ENCODE measurements at places on chromosomes 13 and 19. TPM values are rescaled to one million over a fixed set of nuclear protein-coding genes. Genes with fewer than 3 reads are reported as not detected.

DNA sequence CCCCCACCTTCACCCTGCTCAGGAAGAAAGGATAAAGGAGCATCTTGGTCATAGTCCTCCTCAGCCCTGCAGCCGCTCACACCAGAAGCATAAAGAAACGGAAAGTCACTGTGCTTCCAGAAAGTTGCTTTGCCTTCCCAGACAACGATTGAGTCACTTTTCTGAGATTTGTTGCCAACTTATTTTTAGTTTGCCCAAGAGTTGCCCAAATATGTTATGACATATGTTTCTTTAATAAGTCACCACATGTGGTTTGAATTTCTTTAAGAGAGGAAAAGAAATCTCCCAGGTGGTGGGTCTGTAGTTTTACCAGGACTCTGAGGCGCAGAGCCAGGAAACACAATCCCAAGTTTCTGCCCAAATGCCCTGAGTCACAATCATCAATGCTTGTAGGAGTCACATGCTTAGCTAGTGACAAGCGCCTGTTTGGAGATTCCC lies 63.4 kb upstream of the LRCH1 start:
- DNase-seq = peak; percentile 9

GRCh38 chr13:34179481-34179880 lies 361.5 kb downstream of the RFC3 start:
- no peak for DNase-seq

- DNase-seq = peak; percentile 19
Observed at GRCh38 chr19:57888107-57888559, 704 bp downstream of the ZNF814 start.

- no peak for DNase-seq
Observed at GRCh38 chr13:107788464-107789165, 426.7 kb downstream of the LIG4 start.

DNA sequence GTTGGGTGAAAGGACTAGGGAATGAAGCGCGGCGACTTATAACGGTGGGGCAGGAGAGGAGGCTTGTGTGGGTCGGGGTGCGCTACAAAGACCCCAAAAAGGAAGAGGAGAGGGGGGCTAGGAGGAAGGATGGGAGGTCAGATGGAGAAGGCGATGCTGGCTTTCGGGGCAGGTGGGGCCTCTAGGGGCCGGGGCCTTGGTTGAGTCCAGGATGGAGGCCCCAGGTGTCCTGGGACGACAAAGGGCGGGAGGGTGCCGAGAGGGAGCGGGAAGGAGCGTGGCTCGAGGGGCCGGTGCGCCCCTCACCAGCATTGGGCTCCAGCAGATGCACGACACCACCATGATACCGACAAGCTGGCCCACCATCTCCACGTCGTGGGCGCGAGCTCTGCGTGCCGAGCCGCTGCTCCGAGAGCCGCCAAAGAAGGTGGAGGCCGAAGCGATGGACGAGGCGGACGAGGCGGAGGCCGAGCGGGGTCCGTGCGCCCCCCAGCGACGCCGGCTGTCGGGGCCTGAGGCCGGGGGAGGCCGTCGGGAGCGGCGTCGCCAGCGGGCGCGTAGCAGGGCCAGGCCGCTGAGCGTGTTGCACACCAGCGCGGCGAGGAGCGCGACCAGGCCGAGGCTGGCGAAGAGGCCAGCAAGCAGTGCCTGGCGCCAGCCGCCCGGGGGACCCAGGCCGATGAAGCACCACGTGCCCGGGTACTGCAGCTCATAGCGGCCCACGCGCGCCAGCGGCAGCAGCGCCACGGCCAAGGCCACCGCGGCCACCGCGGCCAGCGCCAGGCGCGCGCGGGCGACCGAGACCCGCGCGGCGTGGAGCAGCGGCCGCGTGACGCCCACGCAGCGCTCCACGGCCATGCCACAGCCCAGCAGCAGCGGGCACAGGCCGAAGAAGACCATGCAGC lies 1.8 kb downstream of the PTGER1 start:
- no peak for DNase-seq

DNA sequence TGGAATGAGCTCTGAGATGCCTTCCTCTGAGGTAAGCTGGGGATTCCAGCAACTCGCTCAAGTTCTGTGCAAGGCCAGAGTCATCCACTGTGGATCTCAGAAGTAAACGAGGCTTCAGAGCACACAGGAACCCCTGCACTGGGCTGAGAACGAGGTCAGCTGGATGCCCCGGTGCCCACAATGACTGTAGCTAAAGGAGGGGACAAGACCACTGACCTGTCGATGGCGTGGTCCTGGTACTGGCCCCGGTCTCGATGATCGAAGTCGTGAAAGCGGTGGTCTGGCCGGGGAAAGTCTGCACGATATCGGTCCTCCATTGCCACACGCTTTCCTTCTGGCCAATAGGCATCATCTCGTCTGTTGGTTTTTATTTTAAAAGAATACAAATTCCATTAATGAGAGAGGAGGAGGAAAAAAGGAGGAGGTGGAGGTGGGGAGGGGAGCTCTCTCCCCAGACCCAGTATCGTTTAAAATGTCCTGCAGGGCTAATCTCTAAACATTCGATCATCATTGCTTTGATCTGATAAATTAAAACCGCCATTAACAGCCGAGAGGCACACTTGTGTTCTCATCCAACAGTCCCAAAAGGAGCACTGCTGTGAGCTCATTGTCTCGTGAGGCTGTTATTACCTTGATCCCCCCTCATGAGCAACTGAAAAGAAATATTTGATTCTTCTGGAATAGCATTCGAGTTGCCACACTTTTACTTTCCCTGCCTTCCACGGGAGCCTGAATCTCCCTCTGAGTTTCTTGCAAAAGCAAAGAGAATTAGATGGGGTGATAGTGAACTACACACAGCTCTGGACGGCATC lies 25.0 kb upstream of the TINCR start:
- no peak for DNase-seq

- no peak for DNase-seq
Observed at GRCh38 chr13:75384879-75385707, 96.9 kb downstream of the TBC1D4 start.

DNA sequence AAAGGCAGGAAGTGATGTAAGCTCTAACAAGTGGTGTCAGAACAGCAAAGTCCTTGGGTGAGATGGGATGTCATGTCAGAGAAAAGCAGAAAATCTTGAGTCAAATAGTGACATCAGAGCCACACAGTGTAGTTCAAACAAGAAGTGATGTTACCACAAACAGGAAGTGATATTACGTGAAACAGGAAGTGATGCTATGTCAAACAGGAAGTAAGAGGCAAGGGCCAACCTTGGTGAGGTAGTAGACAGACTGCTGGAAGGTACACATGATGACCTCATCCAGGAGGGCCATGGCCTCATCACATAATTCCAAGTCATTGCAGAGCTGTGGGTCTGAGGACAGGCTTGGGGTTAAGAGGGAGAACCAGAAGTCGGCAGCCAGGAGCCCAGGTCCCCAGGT lies 7.0 kb upstream of the MAMSTR start:
- no peak for DNase-seq

GRCh38 chr19:41993612-41994483 lies at the start of gene ATP1A3:
Gene ATP1A3, minus strand, starts transcription at chr19:41994230. Its CDS starts 154 bp downstream, at chr19:41994076.
- DNase-seq = no peak

- no peak for DNase-seq
Observed at GRCh38 chr13:26541678-26542568, 15.6 kb upstream of the WASF3 start.

GRCh38 chr19:17296273-17296672 lies 7.0 kb downstream of the ABHD8 start:
- peak; percentile 65 for DNase-seq

DNA sequence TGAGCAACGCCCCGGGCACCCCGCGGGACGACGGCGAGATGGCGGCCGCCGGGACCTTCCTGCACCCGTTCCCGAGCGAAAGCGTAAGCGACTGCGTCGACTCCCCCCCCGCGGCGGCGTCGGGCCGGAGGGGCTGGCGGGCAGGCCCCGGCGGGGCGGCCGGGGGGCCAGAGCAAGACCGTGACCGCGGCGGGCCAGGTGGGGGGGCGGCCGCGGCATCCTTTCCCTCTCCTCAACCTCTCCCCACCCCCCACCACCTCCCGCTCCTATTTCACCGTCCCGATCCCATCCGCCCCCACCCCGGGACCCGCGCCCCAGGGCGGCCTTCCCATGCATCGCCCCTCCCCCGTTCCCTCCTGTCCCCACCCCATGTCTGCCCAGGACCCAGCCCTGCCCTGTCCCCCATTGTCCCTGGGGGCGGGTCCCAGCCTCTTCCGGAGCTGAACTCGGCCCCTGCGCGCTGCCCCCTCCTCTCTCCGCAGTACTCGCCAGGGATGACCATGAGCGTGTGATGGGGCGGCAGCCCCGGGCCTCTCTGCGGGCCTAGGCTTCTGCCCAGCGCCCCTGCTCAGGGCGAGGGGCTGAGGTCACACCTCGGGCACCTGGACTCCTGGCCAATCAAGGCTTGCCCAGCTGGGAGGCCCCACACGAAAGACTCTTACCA lies 4.1 kb downstream of the ISYNA1 start:
- DNase-seq = no peak

DNA sequence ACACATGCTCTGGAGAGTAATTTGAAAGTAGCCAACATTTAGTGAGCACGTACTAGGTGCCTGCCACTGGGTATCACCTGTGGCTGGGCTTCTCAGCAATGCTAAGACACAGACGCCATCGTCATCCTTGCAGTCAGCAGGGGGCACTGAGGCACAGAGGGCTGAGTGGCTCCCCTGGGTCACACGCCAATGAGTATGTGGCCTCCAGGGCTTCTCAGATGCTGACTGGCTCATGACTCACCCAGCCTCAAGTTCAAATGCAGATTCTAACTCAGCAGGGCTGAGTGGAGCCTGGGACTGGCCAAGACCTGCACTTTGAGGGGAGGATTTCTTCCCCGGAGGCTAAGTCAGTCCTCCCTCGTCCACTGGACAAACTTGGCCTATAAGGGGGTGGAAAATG lies 115.1 kb upstream of the CACNA1A start:
- peak; percentile 96 for DNase-seq

DNA sequence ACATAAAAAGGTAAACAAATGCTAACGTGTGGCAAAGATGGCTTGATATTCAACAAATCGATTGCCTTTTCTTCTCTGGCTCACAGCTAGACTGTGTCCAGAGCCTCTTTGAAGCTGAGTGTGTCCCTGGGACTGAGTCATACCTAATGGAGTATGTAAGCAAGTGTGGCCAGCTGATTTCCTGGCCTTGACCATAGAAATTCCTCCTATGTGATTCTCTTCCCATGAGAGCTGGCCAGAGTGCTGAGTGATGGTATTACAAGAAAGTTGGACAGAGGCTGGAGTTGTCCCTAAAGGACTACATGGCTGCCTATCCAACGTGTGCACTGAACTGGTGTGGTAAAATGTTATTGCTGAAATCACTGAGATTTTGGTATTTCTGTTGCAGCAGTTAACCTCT lies 320.1 kb upstream of the SLC10A2 start:
- peak; percentile 89 for DNase-seq

DNA sequence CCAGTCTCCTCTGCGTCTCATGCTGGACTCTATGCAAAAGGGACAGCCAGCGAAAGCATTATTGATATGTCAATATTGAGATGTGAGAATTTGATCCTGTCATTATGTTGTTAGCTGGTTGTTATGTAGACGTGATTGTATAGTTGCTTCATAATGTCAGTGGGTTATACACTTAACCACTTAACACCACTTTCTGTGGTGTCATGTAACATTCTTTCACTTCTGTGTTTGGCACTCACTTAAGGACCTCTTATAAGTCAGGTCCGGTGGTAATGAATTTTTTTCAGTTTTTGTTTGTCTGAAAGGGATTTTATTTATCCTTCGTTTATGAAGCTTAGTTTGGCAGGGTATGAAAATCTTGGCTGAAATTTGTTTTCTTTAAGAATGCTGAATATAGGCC lies 7.1 kb upstream of the SIGLEC7 start:
- no peak for DNase-seq

- DNase-seq = no peak
Observed at GRCh38 chr19:50796128-50796633, 6.0 kb downstream of the ACP4 start.

GRCh38 chr19:56423985-56424353 lies 19.8 kb downstream of the ZNF583 start:
- no peak for DNase-seq

GRCh38 chr13:40622761-40623160 lies 43.7 kb downstream of the FOXO1 start:
- no peak for DNase-seq

GRCh38 chr19:1685046-1685445 lies 32.6 kb upstream of the TCF3 start:
- no peak for DNase-seq

- DNase-seq = no peak
Observed at GRCh38 chr19:54335164-54335563, 3.8 kb downstream of the LILRA4 start.

DNA sequence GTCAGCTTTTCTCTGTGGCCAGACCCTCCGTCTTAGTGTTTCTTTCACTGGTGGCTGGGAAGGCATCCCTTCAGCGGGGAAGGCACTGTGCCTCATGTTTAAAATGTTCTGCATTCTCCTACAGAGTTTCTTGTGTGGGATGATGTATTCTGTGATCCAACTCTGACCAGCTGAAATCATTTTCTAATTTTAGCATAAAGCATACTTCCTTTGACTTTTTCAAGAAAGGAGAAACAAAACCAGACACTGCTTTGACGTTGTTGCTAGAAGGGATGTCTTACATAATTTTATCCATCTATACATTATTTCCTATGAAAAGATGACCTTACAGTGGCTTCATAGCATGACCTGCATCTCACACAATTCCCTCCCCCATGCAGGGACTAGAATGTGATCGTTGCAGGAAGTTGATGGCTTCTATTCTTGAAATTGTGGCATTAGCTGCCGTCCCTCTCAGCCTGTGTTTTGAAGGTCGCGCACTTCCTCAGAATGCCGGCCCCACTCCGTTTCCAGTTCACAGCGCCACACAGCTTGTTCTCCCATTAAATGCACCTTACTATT lies 38.6 kb upstream of the TEX29 start:
- no peak for DNase-seq

GRCh38 chr13:107370015-107370785 lies 802.3 kb upstream of the ARGLU1 start:
- peak; percentile 95 for DNase-seq

GRCh38 chr19:21463449-21464105 lies 41.8 kb upstream of the ZNF429 start:
- peak; percentile 27 for DNase-seq

DNA sequence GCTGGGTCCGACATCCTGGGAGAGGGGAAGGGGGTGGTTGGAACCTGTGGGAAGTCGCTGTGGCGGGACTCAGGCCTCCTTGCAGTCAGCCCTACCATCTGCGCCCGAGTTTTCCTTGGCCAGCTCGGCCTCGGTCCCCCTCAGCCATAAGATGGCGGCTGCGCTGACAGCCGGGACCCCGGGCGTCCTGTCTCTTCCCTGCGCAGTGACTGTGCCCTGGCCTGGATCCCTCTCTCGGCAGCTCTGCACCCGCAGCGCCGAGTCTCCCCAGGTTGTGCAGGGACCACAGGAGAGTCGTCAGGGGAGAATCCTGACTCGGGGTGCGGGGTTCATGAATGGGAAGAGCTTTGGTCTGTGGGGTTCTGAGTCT lies 345 bp downstream of the ZNF257 start:
- no peak for DNase-seq

- DNase-seq = peak; percentile 1
Observed at GRCh38 chr19:51799034-51799773, 4.2 kb downstream of the FPR3 start.

Gene ZIM2
- not detected for total RNA-seq

Gene NRTN
- 0.17 TPM for total RNA-seq

Gene RFPL4A
- total RNA-seq = not detected

Gene SLC39A3
- 31.6 TPM for total RNA-seq

Gene PRR22
- not detected for total RNA-seq

Gene ZNF540
- total RNA-seq = 0.45 TPM

Gene LPAR2
- total RNA-seq = 8.5 TPM

Gene TNFSF9
- 30.9 TPM for total RNA-seq

Data from renal cortical epithelial cell (primary cell).